CD8-positive, alpha-beta memory T cell (primary cell): ENCODE measurements at places on chromosomes 7 and 10. TPM values are rescaled to one million over a fixed set of nuclear protein-coding genes. Genes with fewer than 3 reads are reported as not detected.
A peak's percentile ranks its signal among the peaks of the same experiment; 100 is the strongest.

DNA sequence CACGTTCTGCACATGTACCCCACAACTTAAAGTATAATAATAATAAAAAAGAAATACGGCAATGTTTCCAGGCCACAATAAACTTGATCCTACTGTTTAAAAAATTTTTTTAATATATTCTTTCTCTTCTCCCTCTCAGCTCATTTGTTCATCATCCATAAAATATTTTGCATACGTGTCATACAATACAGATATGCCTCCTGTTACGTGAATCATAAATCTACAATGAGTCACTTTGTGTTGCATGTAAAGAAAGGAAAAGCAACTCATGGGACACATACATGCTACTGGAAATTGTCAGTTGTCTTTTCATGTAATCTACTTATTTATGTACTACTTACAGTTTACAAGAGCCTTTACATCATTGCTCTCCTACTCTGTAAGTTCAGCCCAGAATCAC lies 1.1 kb upstream of the TECTB start:
- no peak overlapping the region for H3K27ac ChIP-seq
- H3K4me3 ChIP-seq, result no peak overlapping the region
- no peak for DNase-seq
- no peaks in the 10 kb centered on the region for H3K27me3 ChIP-seq
- H3K36me3 ChIP-seq, result no peaks in the 10 kb centered on the region

DNA sequence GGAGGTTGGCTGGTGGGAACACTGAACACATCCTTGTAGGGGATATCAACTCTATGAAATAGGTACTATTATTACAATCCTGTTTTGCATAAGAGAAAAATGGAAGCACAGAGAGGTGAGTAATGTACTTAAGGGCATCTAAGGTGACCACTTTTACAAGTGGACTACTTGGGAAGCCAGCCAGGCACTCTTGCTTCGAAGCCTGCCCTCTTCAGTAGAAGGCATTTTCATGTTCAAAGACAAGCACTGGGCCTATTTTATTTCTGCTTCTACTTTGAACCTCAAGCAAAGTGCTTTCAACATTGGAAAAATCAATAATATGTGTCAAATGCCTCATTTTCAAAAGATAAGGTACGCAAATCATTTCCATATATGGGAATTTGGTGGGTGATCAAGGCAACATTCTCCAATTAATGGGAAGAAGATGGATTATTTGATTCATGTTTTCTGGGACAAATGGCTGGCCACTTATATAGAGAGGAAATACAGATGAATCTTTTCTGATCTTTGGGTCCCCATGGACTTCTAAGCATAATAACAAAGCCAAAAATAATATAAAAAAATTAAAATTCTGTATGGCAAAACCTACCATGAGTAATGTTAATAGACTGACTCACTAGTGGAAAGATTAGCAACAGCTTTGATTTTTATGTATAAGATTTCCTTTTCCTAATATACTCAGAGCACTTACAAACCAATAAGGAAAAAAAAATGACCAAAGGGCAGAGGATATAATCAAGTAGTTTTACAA lies 270.2 kb downstream of the FRMD4A start:
- H3K4me1 ChIP-seq, result no peaks in the 10 kb centered on the region
- H3K27ac ChIP-seq, result no peak overlapping the region
- H3K27me3 ChIP-seq, result peaks cover 12% of the 10 kb centered on the region
- no peaks in the 10 kb centered on the region for H3K36me3 ChIP-seq

DNA sequence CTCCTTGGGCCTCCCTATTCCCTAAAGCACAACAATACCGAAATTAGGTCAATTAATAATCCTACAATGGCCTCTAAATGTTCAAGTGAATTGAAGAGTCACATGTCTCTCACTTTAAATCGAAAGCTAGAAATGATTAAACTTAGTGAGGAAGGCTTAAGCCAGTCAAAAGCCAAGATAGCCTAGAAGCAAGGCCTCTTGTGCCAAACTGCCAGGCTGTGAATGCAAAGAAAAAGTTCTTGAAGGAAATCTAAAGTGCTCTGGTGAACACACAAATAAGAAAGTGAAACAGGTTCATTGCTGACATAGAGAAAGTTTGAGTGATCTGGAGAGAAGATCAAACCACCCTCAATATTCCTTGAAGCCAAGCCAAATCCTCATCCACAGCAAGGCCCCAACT lies 57.2 kb downstream of the SLC29A4 start:
- no peaks in the 10 kb centered on the region for H3K27me3 ChIP-seq
- H3K4me1 ChIP-seq, result no peaks in the 10 kb centered on the region
- DNase-seq, result no peak
- no peak overlapping the region for H3K4me3 ChIP-seq
- no peak overlapping the region for H3K27ac ChIP-seq

DNA sequence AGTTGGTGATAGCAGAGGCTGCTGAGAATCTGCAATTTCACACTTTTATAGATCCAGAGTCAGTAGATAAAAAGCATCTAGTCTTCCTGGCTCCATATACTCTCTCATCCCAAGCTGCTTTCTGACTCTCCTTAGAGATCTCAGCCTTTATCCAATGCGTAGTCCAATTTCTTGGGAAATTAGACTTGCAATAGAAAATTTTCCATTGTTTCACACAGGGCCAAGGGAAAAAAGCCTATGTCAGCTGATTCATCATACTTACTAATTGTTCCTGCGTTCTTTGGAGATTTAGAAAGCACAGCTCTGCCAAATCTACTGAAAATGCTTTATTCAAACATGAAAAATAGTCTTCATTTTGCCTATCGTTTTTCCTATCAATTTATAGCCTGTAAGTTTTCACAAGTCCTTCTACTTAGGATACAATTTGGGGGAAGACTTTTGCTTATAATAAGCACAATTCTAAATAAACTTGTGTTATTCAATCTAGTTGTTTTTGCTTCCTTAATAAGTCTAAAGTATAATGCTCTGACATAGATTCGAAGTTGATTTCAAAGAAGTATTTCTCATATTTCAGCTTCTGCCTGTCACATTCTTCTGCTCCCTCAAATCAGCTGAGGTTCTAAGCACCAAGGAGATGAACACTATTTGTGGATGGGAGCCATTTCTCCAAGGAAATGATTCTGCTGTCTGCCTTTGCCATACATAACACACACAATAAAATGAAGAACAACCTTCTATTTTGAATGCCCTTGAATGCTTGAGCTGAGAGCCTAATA lies 165.4 kb downstream of the ADAM12 start:
- no peak for DNase-seq
- no peaks in the 10 kb centered on the region for H3K4me1 ChIP-seq
- no peaks in the 10 kb centered on the region for H3K27me3 ChIP-seq
- H3K27ac ChIP-seq, result no peak overlapping the region

DNA sequence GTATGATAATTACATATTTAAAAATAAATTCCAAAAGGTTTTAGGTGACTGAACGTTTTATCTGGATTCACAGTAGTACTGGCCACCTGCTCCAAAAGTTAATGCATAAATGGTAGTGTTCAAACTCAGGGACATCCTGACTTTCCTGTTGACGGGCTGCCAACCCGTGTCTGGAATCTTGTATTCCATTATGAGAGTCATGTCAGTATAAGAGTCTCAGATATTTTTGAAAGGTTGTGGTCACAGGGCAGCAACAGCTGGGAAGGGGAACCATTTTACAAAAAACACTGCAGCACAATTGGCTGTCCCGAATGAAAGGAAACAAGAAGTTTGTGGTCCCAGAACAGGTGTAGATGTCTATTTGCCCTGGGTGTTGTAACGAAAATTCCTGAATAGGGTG lies 2.8 kb downstream of the TDRD1 start:
- H3K27me3 ChIP-seq, result no peaks in the 10 kb centered on the region
- no peak overlapping the region for H3K4me3 ChIP-seq
- H3K27ac ChIP-seq, result no peak overlapping the region

GRCh38 chr10:72079356-72079755 lies 9.0 kb downstream of the SPOCK2 start:
- H3K27ac ChIP-seq, result peak overlapping the region; percentile 19
- peak; percentile 85 for DNase-seq
- no peaks in the 10 kb centered on the region for H3K27me3 ChIP-seq
- H3K36me3 ChIP-seq, result peaks cover 22% of the 10 kb centered on the region
- H3K4me3 ChIP-seq, result peak overlapping the region; percentile 36

GRCh38 chr7:106767078-106767477 lies 98.0 kb upstream of the PIK3CG start:
- DNase-seq, result no peak
- H3K4me1 ChIP-seq, result peaks cover 19% of the 10 kb centered on the region
- no peak overlapping the region for H3K27ac ChIP-seq
- no peak overlapping the region for H3K4me3 ChIP-seq
- no peaks in the 10 kb centered on the region for H3K36me3 ChIP-seq

- peaks cover 38% of the 10 kb centered on the region for H3K36me3 ChIP-seq
- no peak overlapping the region for H3K27ac ChIP-seq
- peaks cover 13% of the 10 kb centered on the region for H3K4me1 ChIP-seq
- DNase-seq, result peak; percentile 62
- no peak overlapping the region for H3K4me3 ChIP-seq
- H3K27me3 ChIP-seq, result no peaks in the 10 kb centered on the region
Observed at GRCh38 chr10:69392481-69393000, 24.2 kb downstream of the TACR2 start.

- DNase-seq, result no peak
- no peak overlapping the region for H3K4me3 ChIP-seq
- H3K4me1 ChIP-seq, result no peaks in the 10 kb centered on the region
- H3K27me3 ChIP-seq, result no peaks in the 10 kb centered on the region
- no peaks in the 10 kb centered on the region for H3K36me3 ChIP-seq
- H3K27ac ChIP-seq, result no peak overlapping the region
Observed at GRCh38 chr7:85520175-85520574, 333.3 kb upstream of the SEMA3D start.

- no peaks in the 10 kb centered on the region for H3K27me3 ChIP-seq
- no peaks in the 10 kb centered on the region for H3K4me1 ChIP-seq
- H3K27ac ChIP-seq, result no peak overlapping the region
- DNase-seq, result no peak
- no peak overlapping the region for H3K4me3 ChIP-seq
Observed at GRCh38 chr7:30068117-30068516, 39.9 kb downstream of the PLEKHA8 start.

DNA sequence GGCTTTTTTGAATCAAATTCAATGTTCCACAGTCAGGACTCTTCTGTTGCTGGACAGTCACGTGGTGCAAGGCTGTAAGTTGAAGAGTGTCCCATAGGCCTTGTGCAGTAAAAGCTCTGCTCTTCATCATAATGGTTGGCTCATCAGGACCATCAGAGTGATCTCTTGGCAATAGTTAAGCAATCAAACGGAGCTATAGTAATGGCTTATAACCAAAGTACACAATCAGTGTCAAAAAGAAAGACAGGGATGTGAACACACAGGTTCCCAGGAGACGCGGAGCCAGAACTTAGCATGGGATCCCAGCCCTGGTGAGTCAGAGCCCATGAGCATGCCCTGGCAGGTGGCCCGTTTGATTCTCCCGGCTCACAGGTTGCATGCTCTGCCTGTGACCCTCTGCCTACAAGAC lies 10.8 kb upstream of the GPNMB start:
- no peak overlapping the region for H3K4me3 ChIP-seq
- H3K4me1 ChIP-seq, result no peaks in the 10 kb centered on the region
- no peaks in the 10 kb centered on the region for H3K36me3 ChIP-seq
- no peak overlapping the region for H3K27ac ChIP-seq
- no peaks in the 10 kb centered on the region for H3K27me3 ChIP-seq
- no peak for DNase-seq

DNA sequence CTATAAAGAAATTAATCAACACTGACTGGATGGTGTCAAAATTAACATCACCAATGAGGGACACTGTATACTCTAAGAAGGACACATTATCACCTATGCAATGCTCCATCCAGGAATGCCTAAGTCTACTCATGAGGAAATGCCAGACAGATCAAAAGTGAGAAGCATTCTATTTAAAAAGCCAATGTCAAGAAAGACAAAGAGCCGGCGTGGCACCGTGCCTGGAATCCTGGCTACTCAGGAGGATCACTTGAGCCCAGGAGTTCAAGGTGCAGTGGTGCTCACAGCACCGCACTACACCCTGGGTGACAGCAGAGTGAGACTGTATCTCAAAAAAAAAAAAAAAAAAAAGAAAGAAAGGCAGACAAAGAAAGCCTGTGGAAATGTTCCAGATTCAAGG lies 45.5 kb upstream of the ANAPC16 start:
- no peak overlapping the region for H3K27ac ChIP-seq
- H3K27me3 ChIP-seq, result no peaks in the 10 kb centered on the region
- H3K36me3 ChIP-seq, result no peaks in the 10 kb centered on the region
- no peak for DNase-seq
- no peaks in the 10 kb centered on the region for H3K4me1 ChIP-seq
- H3K4me3 ChIP-seq, result no peak overlapping the region

DNA sequence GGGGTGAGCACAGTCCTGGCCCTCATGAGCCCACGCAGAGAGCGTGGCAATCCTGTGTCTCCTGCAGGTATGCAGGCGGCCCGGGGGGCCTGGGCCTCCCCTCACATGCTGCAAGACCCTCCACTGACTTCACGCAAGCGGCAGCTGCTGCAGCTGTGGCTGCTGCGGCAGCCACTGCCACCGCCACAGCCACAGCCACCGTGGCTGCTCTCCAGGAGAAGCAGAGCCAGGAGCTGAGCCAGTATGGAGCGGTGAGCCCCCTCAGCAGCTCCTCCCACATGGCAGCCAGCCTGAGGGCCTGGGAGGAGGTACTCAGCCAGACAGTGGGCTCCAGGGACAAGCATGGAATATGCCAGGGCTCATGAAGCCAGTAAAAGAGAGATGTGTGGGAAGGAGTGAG lies 8.7 kb downstream of the ZMIZ2 start:
- H3K27me3 ChIP-seq, result no peaks in the 10 kb centered on the region
- H3K4me3 ChIP-seq, result no peak overlapping the region
- DNase-seq, result no peak
- H3K36me3 ChIP-seq, result peaks cover 25% of the 10 kb centered on the region

- no peak overlapping the region for H3K4me3 ChIP-seq
- no peaks in the 10 kb centered on the region for H3K36me3 ChIP-seq
- H3K27me3 ChIP-seq, result no peaks in the 10 kb centered on the region
- H3K4me1 ChIP-seq, result no peaks in the 10 kb centered on the region
- DNase-seq, result no peak
- no peak overlapping the region for H3K27ac ChIP-seq
Observed at GRCh38 chr10:119373294-119374102, 166.1 kb downstream of the GRK5 start.

GRCh38 chr10:32210306-32211045 lies 136.5 kb downstream of the EPC1 start:
- H3K4me3 ChIP-seq, result no peak overlapping the region
- no peaks in the 10 kb centered on the region for H3K36me3 ChIP-seq
- H3K27ac ChIP-seq, result no peak overlapping the region

GRCh38 chr7:22831602-22832305 lies 9.1 kb upstream of the TOMM7 start:
- no peak overlapping the region for H3K27ac ChIP-seq
- no peak overlapping the region for H3K4me3 ChIP-seq
- H3K4me1 ChIP-seq, result no peaks in the 10 kb centered on the region
- no peaks in the 10 kb centered on the region for H3K27me3 ChIP-seq

The TBC1D12 gene
- total RNA-seq, result 0.46 TPM

The HECW1 gene
- not detected for total RNA-seq

The TYSND1 gene
- total RNA-seq, result 16.3 TPM

The GRID2IP gene
- total RNA-seq, result 0.51 TPM

The ITIH2 gene
- not detected for total RNA-seq

The SPDYE5 gene
- total RNA-seq, result not detected

The GTF2IRD1 gene
- 0.42 TPM for total RNA-seq
